Osteoblast (primary cell): ENCODE measurements at places on chromosomes 7 and 10. TPM values are rescaled to one million over a fixed set of nuclear protein-coding genes. Genes with fewer than 3 reads are reported as not detected.

The GIMAP2 gene
- total RNA-seq, result 8.8 and 9.4 TPM in 2 replicates

The PTPRN2 gene
- total RNA-seq, result 0.36 and 0.88 TPM in 2 replicates

The WNT16 gene
- total RNA-seq, result under 0.01 and 0.29 TPM in 2 replicates

The PSD gene
- total RNA-seq, result 0.29 and 0.72 TPM in 2 replicates

The SPDYE6 gene
- total RNA-seq, result not detected in 2 replicates

The AZGP1 gene
- total RNA-seq, result not detected in 2 replicates

The CCL24 gene
- total RNA-seq, result not detected in 2 replicates

The GNAI1 gene
- total RNA-seq, result 36.2 and 42.1 TPM in 2 replicates

The HOXA10 gene
- total RNA-seq, result 32.1 and 43.1 TPM in 2 replicates

The PLEKHS1 gene
- under 0.01 TPM in 1 of 2 replicates, not detected in the other for total RNA-seq

The C10orf105 gene
- under 0.01 TPM in 1 of 2 replicates, not detected in the other for total RNA-seq

The HKDC1 gene
- 0.29 and 2.9 TPM in 2 replicates for total RNA-seq

The XRCC2 gene
- 0.72 and 1.2 TPM in 2 replicates for total RNA-seq

The GIMAP8 gene
- total RNA-seq, result not detected in 2 replicates

The PRSS37 gene
- not detected in 2 replicates for total RNA-seq

The COL17A1 gene
- total RNA-seq, result under 0.01 TPM in 2 replicates

The MPP7 gene
- total RNA-seq, result 1.5 and 2.2 TPM in 2 replicates

The SEMA3A gene
- total RNA-seq, result 2.5 and 35.1 TPM in 2 replicates

The CPA4 gene
- 18.6 and 28.2 TPM in 2 replicates for total RNA-seq

The CUBN gene
- total RNA-seq, result 0.88 and 1.1 TPM in 2 replicates

The DNAJC12 gene
- total RNA-seq, result 4.0 and 6.2 TPM in 2 replicates

The PBLD gene
- 13.4 and 14.1 TPM in 2 replicates for total RNA-seq

The SUN3 gene
- not detected in 2 replicates for total RNA-seq

The CDHR3 gene
- 6.5 and 8.3 TPM in 2 replicates for total RNA-seq

The LSM5 gene
- 16.8 and 17.4 TPM in 2 replicates for total RNA-seq

The MAT1A gene
- not detected in 2 replicates for total RNA-seq

The WEE2 gene
- total RNA-seq, result not detected in 2 replicates

The SKIDA1 gene
- total RNA-seq, result 0.29 and 0.36 TPM in 2 replicates

The MMS19 gene
- total RNA-seq, result 60.4 and 63.0 TPM in 2 replicates

The NME8 gene
- not detected in 2 replicates for total RNA-seq

The SLC18A3 gene
- total RNA-seq, result not detected in 2 replicates

The EPO gene
- not detected in 2 replicates for total RNA-seq

The PDZD7 gene
- total RNA-seq, result 0.72 and 1.2 TPM in 2 replicates

The ZP3 gene
- 3.5 and 6.2 TPM in 2 replicates for total RNA-seq

The UPK3BL2 gene
- total RNA-seq, result 0.36 and 4.7 TPM in 2 replicates
